ENCODE measurements at places on chromosomes 12 and 14.

DNA sequence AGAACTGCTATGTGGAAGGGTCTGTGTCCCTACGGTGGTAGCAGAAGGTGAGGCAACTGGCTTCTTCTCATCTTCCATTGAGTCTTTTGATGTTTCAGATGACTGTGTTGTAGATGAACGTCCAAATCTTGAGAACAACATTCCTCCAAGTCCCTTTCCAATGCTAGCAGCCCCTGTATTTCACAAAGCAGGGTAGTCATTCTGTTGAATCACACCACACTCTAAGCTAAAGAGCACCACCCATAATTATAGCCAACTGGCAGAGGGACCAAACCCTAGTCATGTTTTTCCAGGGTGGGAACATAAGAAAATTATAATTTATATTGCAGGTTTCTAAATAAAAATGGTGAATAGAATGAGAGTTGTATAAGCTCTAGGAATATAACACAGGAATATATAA is 98.7 kb downstream of the DDHD1 start:
- no peak for DNase-seq

DNA sequence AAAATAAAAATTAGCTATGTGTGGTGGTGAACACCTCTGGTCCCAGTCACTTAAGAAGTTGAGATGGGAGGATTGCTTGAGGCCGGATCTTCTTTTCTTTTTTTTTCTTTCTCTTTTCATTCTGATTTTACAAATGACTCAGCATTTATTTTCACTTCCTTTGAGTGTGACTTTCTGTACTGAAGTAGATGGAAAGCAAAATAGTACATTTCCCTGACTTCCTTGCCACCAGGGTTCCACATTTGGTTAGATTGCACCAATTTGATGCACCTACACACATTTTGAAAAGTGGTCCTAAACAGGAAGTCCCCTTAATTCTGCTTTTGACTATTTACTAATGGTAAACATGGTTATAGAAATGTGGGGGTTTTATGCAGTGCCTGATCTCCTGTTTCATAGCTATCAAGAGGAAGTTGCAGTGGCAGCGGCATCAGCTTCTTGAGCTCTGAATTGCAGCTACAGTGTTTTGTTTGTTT is 13.0 kb upstream of the LEMD3 start:
- DNase-seq: no peak

DNA sequence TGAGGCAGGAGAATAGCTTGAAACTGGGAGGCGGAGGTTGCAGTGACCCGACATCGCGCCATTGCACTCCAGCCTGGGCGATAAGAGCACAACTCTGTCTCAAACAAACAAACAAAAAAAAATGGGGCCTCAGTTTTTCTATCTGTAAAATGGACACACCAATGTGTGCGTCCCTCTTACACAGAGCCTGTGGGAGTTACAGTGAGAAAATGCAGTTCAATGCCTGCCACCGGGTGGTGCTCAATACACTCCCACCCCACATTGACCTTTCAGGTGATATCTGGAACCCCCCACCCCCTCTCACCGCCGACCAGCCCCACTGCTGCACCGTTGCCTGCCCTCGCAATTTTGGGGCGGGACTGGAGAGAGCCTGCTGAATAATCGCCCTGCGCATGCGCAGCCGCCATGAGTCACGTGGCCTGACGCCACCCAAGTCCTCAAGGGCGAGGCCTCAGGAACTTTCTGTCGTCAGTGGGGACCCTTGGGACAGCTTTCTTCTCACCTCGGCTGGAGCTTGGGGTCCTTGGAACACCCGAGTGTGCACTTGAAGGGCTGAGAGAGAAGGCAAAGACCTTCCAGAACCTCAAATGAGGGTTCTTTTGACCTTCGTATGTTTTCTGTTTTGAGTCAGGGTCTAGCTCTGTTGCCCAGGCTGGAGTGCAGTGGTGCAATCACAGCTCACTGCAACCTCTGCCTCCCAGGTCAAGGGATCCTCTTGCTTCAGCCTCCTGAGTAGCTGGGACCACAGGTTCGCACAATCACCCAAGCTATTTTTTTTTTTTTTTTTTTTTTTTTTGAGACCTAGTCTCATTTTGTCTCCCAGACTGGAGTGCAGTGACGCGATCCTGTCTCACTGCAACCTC is 14.6 kb upstream of the CABP1 start:
- DNase-seq: no peak

- no peak for DNase-seq
Observed at GRCh38 chr14:70888681-70889175, 18.5 kb upstream of the PCNX1 start.

DNA sequence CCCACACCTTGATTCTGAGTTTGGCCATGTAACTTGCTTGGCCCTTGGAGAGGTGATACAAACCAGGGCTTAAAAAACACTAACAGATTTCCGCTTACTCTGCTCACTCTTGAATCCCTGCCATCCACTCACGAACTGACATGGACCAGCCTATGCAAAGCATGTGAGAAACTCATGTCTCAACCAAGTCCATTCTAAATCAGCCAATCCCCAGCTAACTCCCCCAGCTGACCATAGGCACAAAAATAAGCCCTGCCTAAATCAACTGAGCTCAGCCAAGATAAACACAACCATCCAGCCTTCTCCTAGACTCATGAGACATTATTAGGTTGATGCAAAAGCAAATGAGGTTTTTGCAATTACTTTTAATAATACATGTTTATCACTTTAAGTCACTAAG is 353.9 kb upstream of the TBX3 start:
- no peak for DNase-seq

GRCh38 chr14:76201162-76201561 is 49.4 kb downstream of the GPATCH2L start:
- DNase-seq: no peak

DNA sequence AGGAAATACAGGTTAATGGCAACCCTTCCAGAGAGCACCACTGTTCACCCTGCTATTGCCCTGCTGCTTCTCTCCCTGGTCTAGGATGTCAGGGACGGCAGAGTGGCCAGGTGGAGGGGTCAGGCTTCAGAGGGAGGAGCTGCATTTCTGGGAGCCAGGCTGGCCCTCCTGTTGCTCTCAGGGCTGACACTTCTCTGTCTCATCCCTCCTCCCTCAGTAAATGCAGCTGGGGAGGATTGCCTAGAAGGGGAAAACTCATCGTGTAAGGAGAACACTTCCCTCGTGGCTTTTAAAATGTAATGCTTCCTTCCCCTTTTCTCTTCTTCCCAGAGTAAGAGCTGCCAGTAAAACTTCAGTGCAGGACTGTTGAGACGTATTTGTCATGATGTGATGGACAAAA is 20.8 kb downstream of the SUSD6 start:
- DNase-seq: no peak

GRCh38 chr12:43087195-43088091 is 464.6 kb downstream of the ADAMTS20 start:
- DNase-seq: no peak

DNA sequence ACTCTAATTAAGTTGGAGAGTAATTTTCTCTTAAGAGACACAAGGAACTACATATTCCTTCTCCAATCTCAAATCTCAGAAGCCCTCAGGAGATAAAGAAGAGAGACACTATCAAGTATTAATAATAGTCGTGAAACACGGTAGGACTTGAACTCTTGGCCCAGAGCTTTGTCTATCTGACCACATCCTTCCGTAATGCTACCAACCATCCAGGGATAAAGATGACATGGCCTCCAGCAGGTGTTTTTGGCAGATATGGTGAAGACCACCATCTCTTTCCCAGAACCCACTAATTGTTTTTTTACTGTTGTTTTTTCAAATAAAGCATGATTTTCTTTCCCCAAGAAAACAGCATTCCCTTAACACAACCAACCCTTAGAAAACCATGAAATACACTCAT is 3.4 kb downstream of the ZNF384 start:
- DNase-seq: no peak

DNA sequence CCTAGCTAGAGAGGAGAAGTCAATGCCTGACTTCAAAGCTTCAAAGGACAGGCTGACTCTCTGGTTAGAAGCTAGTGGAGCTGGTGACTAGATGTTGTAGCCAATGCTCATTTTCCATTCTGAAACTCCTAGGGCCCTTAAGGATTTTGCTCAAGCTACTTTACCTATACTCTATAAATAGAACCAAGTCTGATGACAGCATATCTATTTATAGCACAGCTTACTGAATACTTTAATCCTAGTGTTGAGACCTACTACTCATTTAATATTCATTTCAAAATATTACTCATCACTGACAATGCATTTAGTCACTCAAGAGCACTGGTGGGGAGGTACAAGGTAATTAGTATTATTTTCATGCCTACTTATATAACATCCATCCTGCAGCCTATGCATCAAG is 137.2 kb upstream of the PELI2 start:
- DNase-seq: no peak

DNA sequence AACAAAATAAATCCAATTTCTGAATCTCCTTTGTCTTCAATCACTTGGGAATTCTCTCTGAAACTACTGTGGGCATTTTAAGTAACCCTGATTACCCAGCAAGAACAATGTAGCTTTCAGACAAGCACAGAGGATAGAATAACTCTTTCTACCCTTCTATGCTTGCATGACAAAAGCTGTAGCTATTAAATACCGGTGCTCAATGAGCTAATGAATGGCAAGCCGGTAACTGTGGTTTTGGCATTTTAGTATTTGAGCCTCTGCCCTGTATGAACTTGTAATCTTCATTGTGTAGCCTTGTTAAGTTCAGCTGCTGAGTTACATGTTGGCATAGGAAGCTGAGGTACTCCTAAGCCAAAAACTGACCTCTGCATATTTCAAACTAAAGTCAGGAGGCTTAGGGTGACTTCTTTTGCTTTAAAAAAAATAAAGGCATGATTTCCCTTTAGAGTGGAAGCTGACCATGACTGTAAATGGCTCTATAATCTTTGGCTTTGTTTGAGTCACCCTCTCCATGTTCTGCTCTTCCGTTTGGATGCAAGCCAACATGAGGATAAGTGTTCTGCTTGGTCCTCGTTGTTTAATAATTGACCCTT is 171.0 kb upstream of the HIF1A start:
- DNase-seq: no peak

- no peak for DNase-seq
Observed at GRCh38 chr12:41277946-41278267, 89.8 kb downstream of the PDZRN4 start.

DNA sequence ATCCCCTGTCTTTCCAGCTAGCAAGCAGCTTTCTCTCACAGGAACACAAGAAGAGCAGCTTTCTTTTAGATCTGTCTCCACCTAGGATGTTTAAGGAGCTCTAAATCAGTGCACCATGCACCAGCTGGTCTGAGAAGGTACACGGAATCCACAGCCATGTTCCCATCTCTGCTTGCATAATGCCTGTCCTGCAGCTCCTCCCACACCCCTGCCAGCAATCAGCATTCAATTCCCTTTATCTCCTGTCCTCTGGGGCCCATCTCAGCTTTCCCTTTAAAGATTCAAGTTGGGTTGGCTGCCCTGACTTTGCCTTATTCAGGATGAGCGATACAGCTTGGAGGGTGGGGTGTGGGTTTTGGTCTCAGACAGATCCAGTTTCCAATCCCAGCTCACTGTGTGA is 826.3 kb downstream of the BCL11B start:
- DNase-seq: no peak

GRCh38 chr12:122875590-122876220 is 20.2 kb downstream of the VPS37B start:
- no peak for DNase-seq

- DNase-seq: no peak
Observed at GRCh38 chr12:39930101-39930500, 175.8 kb downstream of the SLC2A13 start.

DNA sequence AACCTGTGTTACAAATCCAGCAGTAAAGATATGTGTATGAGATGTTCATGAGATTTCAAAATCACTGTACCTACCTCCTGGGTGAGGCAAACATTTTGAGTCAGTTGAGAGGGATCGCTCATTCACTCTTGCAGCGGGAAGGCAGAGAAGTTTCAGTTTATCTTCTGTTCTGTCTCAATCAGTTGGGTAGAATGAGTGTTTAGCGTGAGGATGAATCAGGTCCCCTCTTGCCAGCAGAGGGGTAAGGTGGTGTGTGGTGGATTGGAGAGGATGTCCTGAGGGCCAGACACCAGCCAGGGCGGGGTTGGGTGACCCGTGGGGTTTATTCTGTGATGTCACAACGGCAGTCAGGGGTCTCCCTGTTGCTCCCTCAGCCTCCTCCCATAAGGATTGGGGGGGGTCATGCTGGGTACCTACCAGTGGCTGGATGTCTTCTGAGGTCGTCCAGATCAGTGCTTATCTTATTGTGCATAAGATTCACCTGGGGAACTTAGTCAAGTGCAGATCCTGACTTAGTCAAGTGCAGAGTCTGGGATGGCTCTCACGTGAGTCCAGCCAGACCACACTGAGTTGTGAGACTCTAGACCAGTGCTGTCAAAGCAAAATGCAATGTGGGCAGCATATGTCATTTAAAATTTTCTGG is at the start of gene GSG1:
Gene GSG1 (minus strand): TSS at position 277 of the 643 bp plus-strand sequence. CDS start 155 bp downstream, at position 122.
- DNase-seq: no peak

GRCh38 chr12:114401328-114402083 is 4.4 kb downstream of the TBX5 start:
- no peak for DNase-seq

DNA sequence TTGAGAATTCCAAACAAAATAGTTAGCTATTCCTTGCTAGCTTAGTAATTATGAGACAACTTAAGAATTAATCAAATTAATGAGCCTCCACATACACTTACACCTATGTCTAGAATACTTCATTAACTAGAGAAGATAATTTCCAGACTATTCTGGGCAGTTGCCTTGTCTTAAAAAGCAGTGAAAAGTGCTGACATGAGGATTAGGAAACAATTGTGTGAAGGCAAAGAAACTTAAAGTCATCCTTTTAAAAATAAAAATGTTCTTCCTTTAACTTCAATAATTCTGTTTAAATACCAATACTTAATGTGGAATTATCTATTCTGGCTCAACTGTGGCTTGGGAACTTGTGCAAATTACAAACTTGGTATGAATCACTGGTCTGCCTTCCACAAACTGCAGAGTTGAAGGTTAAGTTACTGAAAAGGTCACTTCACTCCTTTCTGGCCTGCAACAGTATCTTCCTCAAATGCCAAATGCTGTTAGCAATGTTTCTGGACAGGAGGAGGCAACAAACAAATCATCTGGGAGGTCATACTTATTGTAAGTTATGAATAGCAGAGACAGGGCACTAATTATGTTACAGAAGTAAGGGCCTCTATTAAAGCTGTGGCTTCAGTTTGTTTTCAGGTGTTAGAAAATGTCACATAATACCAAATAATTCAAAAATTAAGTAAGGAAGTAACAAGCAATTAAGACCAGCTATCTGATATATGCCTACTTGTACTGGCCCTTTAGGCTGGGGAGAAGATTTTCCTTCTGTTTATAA is 19.2 kb downstream of the PPTC7 start:
- no peak for DNase-seq

DNA sequence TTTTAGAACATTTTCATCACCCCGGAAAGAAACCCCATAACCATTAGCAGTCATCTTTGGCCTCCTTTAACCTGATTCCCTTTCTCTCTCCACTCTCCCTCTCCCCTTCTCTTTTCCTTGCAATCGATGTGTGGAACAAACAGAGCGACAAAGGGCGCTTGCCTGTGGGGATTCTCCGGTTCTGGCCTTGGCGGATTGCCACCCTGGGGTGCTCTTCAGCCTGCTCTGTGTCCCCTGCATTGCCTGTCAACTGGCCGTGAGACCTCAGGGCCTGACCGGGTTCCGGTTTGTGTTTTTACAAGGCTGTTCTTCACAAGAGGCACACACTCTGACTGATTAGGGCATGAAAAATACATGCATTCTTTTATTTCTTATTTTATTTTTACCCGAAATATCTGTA is 27.8 kb downstream of the LRTM2 start:
- DNase-seq: no peak

All from left renal pelvis (tissue), 4 donors.